Activated CD4-positive, alpha-beta T cell treated with anti-CD3 and anti-CD28 coated beads, Interleukin-2, amount 50 U/mL, for 24 hours (primary cell): ENCODE measurements at places on chromosomes 4 and X.

DNA sequence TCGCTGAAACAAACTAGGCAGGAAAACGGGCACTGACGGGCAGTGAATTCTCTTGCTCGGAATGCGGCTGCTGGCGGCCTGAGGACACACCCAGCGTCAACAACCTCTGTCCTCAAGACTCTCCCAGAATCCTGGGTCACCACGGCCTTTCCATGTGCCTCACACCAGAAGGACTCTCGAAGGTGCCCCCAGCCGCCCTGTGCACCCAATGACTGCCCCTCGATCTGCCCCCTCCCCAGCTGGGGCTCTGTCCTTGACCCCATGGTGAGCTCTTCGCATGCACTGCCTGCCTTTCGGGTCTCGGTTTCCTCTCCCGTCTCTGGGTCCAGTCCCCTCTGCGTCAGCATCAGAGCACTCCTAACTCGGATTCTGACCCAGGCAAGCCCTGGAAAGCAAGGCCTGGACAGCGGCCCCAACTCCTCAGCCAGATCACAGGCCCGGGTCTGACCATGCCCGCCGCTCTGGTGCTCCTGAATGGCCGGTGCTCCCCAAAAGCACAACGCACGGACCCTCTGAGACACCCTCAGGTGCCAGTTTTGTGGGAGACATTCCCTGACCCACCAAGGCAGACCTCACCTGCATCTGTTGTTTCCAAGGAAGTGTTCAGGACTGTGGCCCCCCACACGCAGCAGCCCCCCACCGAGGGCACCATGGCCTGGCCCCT, 56.0 kb downstream of the ACOX3 start:
- DNase-seq, result no peak

GRCh38 chrX:83658731-83659130, 150.6 kb downstream of the POU3F4 start:
- no peak for DNase-seq

DNA sequence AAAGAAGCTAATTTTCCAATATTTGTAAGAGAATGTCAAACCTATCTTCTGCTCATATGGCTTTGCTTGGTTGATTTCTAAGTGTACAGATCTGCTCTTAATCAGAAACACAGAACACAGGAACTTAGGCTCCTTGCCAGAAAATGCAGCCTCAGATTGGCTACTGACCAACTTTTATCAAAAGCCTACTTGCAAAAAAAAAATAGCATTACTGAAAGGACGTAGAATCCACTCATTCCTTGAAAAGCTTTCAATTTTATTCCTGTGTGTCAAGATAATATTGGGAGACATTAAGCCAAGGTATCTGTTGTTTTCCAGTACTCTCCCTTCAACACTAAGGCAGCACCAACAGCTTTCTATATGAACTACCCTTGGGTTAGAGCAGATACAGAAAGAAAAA, 127.6 kb upstream of the INTU start:
- no peak for DNase-seq

DNA sequence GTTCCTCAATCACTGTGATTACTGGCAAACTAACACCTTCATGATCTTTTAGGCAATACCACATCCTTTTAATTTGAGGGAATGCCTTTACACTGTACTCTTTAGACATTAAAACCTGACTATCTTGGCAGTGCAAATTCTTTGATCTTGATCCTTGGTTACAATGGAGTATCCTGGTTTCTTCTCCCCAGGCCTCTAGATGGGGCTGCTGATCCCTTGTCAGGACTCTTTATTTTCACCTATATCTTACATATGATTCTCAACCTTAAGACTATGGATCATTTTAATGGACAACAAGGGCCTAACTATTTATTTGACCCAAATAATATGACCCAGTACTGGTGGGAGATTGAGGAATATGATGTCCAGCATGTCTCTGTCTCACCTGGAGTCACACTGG, 1005.5 kb upstream of the INTU start:
- DNase-seq, result no peak

- no peak for DNase-seq
These were observed 50.1 kb downstream of the STARD8 start for GRCh38 chrX:68697465-68698125.

DNA sequence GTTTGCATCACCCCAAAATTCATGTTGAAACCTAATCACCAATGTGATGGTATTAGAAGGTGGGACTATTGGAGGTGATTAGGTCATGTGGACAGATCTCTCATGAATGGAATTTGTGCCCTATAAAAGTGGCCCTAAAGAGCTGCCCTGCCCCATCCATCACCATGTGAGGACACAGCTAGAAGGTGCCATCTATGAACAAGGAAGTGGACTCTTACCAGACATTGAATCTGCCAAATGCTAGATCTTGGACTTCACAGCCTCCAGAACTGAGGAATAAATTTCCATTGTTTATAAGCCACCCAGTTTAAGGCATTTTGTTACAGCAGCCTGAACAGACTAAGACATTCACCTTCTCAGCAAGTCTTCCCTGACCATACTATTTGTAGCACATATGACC, 7.5 kb downstream of the PLA2G12A start:
- DNase-seq, result no peak

DNA sequence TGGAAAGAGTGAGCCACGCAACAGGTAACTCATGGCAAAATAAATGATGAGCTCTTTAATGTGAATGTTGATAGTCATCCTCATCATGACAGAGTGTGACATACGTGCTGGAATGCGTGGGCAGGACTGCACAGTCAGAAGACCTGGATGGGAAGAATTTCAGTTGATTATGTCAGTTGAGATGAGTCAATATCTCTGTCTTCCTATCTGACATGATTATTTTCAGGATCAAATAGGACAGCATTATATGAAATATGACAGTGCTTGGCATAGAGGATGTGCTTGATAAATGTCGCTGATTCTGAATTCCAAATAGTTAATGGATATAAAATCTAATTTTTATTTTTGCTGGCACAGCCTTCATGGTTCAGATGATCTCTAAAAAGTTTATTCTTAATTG, 95.1 kb downstream of the IL15 start:
- DNase-seq, result no peak

DNA sequence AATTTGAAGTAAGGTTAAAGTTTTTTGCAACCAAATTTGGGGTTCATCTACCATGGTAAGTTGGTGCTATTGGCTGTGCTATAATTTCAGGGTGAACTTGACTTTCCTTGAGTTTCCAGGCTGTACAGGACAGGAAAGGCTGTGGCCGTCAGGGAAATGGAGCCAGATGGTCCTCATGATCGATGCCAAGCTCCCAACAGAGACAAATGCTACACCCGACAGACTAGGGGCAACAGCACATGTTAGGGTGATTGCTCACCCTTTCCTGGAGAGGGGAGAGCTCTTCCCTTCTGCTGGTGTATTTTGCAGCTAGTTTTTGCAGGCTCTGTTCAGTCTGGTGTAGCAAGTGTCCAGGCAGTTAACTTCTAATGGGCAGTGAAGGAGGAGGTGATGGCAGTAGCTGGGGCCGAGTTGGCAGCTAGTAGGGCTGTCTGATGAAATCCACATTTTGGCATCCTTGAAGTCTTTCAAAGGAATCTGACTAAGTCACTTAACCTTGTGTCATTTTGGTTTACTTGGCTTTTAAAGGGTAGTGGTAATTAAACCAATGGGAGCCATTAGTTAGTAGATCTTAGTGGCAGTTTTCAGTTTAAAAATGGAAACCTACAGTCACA, 47.8 kb downstream of the GAB1 start:
- DNase-seq, result no peak

GRCh38 chr4:163590103-163590502, 95.6 kb downstream of the TMA16 start:
- no peak for DNase-seq

GRCh38 chrX:154074199-154074598, 23.3 kb downstream of the MECP2 start:
- DNase-seq, result no peak

DNA sequence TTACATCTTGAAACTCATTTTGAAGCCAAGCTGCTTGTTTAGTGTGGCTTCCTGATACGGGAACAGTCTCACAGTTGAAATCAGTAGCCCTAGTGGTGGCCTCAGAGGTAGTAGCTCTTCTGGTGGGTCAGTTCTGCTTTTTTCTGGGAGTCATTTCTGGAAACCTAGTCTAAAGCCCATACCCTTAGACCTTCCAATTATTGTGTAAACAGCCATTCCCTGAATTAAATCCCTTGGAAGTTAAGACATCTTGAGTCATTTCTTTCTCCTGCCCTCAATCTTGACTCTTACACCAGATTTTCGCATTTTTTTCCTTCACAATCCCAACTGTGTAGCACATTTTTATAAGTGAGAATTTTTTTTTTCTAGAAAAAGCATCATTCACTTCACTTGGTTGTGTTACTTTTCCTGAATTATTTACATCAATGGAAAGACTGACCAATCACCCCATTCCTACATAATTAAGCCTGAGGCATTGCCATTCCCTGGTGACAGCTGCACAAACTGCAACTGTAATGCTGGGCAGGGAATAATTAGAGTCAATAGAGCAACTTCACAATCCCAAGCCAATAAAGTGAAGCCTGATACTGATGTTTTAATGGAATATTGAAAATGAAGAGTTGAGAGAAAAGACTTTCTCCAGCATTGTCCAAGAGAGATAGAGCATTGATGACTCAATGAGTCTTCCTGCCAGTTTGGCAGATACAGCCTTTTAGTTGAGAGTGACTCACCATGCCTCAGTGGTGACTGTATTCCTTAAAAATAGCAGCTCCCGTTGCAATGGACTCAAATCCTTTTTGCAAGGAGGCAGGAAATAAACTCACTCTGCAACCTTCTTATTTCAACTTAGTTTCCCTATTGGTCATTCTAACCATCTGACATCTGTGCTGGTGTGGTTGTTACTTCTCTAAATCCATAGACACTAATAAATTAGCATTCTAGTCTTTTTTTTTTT, 13.0 kb upstream of the SEPSECS start:
- DNase-seq, result no peak

GRCh38 chr4:24807611-24808010, 12.2 kb downstream of the SOD3 start:
- no peak for DNase-seq

- no peak for DNase-seq
These were observed 118.0 kb upstream of the PPARGC1A start for GRCh38 chr4:24007860-24008261.

DNA sequence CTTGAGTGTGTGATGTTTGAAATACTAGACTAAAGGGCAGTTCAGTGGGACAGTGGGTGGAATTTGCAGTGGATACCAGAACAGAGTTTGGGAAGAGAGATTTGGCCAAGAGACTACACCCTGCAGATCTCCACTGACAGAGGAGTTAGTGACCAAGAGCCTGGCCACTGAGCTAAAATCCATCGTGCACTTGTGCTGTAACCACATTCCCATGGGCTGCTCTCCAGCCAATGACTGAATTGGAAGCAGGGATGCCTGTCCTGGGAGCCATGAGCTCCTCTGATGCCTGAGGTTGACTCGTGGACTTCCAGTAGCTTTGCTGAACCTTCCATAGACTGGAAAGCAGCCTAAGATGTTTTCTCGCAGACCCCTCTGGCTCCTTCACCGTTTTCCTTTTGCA, 296.1 kb downstream of the TRIML1 start:
- no peak for DNase-seq

DNA sequence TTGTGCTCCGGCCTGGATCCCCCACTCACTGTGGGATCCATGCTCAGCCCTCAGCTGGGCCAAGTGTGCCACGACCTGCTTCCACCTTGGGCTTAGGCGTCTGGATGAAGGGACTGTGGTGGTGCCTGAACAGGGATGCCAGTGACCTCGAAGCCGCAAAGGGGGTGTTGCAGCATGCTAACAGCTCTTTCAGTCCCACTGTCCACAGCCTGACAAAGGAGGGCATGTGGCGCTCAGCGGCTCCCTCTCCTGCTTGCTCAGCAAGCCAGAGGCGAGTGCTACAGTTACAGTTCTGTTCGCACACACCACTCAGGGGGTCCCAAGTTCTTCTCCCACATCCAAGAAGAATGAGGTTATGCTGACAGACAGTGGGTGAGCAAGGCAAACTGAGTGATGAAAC, 5.2 kb upstream of the IGBP1 start:
- DNase-seq, result no peak

GRCh38 chr4:57078685-57079521, 31.3 kb downstream of the IGFBP7 start:
- DNase-seq, result no peak

- DNase-seq, result no peak
These were observed 183.8 kb upstream of the VCX3A start for GRCh38 chrX:6718766-6719165.

DNA sequence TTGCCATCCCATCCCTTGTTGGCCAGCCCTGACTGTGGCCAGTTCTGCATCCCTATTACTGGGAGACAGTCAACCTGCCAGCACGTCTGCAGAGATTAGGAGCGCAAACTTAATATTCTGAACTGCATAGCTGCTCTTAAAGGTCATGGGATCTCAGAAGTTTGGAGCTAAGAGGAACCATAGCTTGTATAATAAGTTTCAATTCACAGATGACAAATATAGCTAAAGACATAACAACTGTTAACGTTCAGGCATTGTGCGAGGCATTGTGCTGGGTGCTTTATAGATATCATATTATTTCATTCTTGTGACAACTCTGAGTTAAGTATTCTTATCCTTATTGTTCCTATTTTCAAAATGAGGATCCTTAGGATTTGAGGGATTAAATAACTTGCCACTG, 3.7 kb downstream of the SCARB2 start:
- no peak for DNase-seq

- no peak for DNase-seq
These were observed 49.8 kb downstream of the TMEM144 start for GRCh38 chr4:158259955-158260575.

DNA sequence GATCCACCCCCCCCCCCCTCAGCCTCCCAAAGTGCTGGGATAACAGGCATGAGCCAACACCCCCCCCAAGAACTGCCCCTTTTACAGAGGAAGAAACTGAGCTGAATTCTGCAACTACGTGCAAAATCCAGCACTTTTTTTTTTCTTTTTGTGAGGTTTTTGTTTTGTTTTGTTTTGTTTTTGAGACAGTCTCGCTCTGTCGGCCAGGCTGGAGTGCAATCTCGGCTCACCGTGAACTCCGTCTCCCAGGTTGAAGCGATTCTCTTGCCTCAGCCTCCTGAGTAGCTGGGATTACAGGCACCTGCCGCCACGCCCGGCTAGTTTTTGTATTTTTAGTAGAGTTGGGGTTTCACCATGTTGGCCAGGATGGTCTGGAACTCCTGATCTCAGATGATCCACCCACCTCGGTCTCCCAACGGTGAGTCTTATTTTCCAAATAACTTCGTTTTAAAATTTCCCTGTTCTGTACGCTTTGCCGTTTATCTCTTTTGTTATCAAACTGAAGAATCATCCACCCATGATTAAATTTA, 4.9 kb downstream of the CRLF2 start:
- DNase-seq, result no peak

GRCh38 chr4:98845960-98846359, 83.0 kb downstream of the EIF4E start:
- DNase-seq, result no peak

DNA sequence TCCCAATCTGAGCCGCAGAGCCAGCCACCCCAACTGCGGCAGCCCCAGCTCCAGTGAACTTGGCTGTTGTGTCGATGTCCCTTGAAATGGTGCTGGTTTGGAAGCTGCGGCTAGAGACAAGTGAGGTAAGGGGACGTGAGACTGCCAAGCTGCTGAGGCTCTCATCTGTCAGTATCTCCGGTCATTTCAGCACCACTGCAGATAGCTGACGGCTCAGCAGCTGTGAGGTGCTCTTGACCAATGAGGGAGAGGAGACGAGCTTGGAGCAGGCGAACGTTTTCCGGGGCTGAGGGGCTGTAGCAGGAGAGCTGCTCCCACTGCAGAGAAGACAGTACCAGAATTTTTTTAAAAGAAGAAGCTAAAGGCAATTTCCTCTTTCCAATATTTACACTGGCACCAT, 175.5 kb upstream of the CASK start:
- DNase-seq, result no peak
